ENCODE measurements at places on chromosomes 13 and 19. TPM values are rescaled to one million over a fixed set of nuclear protein-coding genes. Genes with fewer than 3 reads are reported as not detected.

The ZNF492 gene
- total RNA-seq = 0.19 TPM

The SPACA7 gene
- total RNA-seq = not detected

The LRRC4B gene
- total RNA-seq = 1.2 TPM

The ODAD3 gene
- total RNA-seq = not detected

The SMG9 gene
- total RNA-seq = 15.4 TPM

The ZNF541 gene
- total RNA-seq = 0.44 TPM

Data from omental fat pad (tissue), 4 donors.